ENCODE measurements at places on chromosomes 7 and 10.

GRCh38 chr7:29987811-29988317 is 1.7 kb downstream of the SCRN1 start:
- DNase-seq = no peak

DNA sequence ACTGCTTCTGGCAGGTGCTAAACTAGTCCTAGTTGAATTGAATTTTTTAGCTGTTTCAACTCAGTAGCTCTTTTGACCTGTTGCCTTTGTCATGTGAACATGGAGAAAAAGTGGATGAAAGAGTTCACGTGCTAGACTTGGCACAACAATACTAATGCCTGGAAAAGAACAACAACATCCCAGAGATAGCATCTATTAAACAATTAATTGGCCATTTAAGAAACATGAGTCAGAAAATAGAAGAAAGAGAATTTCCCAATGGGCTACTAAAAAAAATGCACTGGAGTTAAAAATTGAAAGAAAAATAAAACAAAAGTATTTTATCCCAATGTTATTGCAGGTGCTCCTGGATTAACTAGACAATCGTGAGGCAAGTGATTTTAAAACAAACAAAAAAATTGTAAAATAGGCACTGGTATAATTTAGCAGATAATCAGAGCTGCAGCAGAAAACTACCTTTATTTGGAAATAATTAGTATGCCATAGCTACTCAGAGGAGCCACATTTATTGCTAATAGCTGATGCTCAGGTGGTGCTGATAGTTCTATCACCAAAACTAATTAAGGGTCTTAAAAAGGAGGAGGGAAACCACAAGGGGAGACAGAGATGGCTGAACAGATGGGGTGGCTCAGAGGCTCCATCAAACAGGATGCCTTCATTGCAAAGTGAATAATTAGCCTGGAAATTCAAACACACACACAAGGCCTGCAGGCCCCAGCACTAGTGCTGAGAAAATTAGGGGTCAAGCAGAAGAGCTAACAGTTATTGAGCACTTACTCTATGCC is 17.6 kb downstream of the CCDC71L start:
- DNase-seq = no peak

DNA sequence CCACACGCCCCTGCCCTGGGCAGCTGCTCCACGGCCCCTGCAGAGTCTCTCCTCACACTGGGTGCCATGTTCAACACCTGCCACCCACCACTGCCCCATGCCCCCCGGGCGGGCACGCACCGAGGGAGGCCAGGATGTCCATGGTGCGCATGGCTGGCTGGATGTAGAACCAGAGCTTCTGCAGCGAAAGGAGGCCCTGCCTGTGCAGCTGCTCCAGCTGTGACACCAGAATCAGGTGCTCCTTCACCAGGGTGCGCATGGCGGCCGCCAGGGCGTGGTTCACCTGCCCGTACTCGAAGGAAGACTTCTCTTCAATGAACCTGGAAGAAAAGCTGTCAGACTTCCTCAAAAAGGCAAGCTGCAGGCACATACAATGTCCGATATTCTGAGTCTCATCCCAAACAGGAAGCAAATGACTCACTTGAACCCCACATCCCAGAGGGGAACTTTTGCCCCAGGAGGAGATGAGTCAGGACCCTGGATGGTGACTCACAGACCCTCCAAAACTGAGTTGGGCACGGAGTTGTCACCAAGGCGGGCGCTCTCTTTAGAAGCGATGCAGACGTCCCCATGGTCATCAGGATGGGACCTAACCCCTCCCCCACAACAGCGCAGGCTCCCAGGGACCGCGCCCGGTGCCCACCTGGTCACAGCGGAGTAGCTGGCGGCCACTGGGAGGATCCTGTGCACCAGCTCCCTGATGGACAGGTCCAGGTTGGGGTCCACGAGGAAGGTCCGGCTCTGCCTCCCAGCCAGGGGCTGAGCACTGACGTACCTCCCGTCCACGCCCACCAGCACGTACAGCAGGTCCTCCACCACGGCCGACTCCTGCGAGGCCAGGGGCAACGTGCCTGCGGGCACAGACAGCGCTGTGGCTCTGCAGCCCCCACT is 15.5 kb downstream of the TUBGCP2 start:
- DNase-seq = no peak

DNA sequence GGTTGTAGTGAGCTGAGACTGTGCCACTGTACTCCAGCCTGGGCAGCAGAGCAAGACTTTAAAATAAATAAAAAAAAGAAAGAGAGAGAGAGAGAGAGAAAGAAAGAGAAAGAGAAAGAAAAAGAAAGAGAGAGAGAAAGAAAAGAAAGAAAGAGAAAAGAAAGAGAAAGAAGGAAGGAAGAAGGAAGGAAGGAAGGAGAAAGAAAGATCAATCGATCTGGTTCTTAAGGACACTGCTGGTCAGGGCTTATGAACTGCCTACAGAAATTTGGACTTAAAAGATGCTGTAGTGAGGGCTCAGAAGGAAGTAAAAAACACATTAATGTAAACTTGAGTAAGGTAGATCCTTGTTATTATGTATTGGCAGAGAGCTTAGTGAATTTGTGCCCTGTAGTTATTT is 62.4 kb downstream of the COPG2 start:
- no peak for DNase-seq

DNA sequence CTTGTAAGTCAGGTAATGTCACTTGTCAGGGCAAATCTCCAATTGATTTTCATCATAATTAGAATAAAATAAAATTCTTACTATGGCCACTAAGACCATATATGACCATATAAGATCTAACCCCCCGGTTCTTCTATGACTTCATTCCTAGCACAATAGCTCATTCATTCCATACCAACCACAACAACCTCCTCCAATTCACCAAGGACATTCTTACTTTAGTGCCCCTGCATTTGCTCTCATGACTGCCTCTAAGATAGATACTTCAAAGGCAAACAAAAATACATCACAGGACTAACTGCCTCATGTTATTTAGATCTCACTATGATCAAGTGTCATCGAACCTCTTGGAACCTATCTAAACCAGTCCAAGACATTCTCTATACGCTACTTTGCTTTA is 90.8 kb downstream of the SNX13 start:
- DNase-seq = no peak

GRCh38 chr10:97016728-97017473 is 168.9 kb downstream of the SLIT1 start:
- no peak for DNase-seq

GRCh38 chr10:94194256-94194655 is 168.5 kb downstream of the NOC3L start:
- DNase-seq = no peak

DNA sequence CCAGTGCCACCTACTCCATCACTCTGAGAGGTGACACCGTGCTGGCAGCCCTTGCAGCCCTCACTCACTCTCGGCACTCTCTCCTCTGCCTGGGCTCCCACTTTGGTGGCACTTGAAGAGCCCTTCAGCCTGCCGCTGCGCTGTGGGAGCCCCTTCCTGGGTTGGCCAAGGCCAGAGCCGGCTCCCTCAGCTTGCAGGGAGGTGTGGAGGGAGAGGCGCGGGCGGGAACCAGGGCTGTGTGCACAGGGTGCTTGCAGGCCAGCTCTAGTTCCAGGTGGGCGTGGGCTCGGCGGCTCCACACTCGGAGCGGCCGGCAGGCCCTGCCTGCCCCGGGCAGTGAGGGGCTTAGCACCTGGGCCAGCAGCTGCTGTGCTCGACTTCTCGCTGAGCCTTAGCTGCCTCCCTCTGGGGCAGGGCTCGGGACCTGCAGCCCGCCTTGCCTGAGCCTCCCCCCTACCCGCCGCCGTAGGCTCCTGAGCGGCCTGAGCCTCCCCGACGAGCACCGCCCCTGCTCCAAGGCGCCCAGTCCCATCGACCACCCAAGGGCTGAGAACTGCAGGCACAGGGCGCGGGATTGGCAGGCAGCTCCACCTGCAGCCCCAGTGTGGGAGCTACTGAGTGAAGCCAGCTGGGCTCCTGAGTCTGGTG is 48.7 kb upstream of the SLC35G1 start:
- DNase-seq = no peak

GRCh38 chr7:64433590-64433989 is 119.8 kb downstream of the ZNF736 start:
- DNase-seq = no peak

- no peak for DNase-seq
Observed at GRCh38 chr7:47602272-47603004, 20.5 kb upstream of the TNS3 start.

- DNase-seq = no peak
Observed at GRCh38 chr7:158821171-158822031, 7.9 kb downstream of the ESYT2 start.

DNA sequence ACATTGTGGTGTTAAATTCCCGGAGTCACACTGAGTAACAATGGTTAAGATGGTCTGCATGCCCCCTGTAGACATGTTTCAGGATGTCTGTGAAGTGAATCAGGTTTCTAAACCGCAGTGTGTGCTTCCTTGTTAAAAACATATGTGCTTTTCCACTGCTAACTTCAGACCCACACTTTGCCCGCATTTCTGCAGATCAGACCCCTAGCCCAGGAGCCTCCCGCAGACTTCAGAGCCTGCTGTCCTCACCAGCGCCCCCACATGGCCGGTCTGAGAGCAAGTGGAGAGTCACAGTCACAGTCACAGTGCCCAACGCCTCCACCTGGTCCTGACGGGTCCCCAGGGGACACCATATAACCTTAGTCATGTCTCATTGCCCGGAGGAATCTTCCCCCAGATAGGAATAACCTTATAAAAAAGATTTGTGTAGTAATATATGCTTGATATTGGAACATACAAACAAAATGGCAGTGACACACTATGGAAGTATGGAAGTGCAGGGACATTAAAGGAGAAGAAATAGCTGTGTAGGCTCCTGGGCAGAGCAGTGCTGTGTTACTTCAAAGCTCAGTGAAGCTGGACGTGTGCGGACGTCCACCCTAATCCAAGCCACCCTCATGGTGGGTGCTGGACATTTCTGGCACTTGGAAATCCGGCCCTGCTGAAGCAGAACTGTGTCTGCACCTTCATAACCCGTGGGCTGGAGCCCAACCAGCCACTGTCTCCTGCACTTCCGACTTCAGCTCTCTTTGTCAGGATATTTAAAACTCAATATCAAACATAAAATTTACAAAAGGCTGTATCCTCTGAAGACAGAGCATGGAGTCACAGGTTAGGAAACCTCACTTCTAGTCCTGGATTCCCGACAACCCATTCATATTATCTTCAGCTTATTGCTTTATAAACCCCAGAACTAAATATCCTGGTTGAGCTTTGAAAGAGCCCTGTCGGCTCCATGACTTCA is 29.0 kb downstream of the GSTO2 start:
- DNase-seq = no peak

DNA sequence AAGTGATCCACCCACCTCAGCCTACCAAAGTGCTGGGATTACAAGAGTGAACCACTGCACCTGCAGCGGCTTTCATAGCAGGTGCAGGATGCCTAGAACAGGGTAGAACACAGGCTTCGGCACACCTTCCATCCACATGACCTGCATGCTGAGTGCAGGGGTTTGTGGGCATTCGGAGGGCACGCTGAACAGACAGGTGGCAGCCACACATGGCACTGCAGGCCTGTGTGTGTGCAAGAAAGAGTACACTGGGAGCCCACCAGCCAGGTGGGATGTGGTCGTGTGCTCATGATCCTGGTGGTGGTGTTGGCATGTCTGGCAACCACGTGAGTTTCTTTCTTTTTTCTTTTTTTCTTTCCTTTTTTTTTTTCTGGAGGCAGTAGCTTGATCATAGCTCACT is 38.4 kb downstream of the GRID2IP start:
- DNase-seq = no peak

- no peak for DNase-seq
Observed at GRCh38 chr10:49567810-49568209, 28.9 kb upstream of the ERCC6 start.

All from stimulated activated CD8-positive, alpha-beta memory T cell treated with anti-CD3 and anti-CD28 coated beads, Interleukin-12 subunit alpha, Interleukin-12 subunit beta, amount 100 ng/mL, for 4 hours (primary cell).